ENCODE measurements at places on chromosomes 7 and 10.

DNA sequence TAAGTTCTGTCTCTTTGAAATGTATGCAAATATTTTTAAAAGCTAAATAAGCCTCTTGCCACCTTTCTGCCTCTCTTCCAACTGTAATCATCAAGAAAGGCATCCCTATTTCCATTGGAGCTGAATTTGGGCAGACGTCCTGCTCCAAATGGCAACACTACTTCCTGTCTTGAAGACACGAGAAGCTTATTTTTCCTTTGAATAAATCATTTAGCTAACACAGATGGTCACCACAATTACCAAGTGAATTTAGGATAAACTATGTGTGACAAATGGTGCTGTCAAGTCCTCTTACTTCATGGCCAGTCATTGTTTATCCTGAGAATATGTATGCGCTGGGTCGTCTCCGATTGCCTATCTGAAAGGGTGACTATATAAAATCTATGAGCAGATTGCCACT lies 268.0 kb downstream of the ANKRD7 start:
- DNase-seq = no peak
- no peaks in the 10 kb centered on the region for H3K4me1 ChIP-seq
- H3K27me3 ChIP-seq = no peaks in the 10 kb centered on the region
- H3K27ac ChIP-seq = no peak overlapping the region
- no peaks in the 10 kb centered on the region for H3K36me3 ChIP-seq

GRCh38 chr7:135723411-135723810 lies 4.6 kb downstream of the SLC13A4 start:
- H3K4me3 ChIP-seq = no peak overlapping the region
- H3K4me1 ChIP-seq = no peaks in the 10 kb centered on the region
- no peak overlapping the region for H3K27ac ChIP-seq
- no peak for DNase-seq
- H3K36me3 ChIP-seq = no peaks in the 10 kb centered on the region
- no peaks in the 10 kb centered on the region for H3K27me3 ChIP-seq

- H3K4me1 ChIP-seq = no peaks in the 10 kb centered on the region
- H3K36me3 ChIP-seq = no peaks in the 10 kb centered on the region
- H3K27ac ChIP-seq = no peak within 1 kb of the TSS
- no peak for DNase-seq
- no peak within 1 kb of the TSS for H3K4me3 ChIP-seq
These were observed at the start of gene LRIT1 for GRCh38 chr10:84241185-84241790. Gene LRIT1, minus strand, starts transcription at chr10:84241546. Its CDS starts 107 bp downstream, at chr10:84241439.

GRCh38 chr7:4769761-4770160 lies 5.7 kb upstream of the AP5Z1 start:
- H3K4me3 ChIP-seq = no peak overlapping the region
- H3K27ac ChIP-seq = peak overlapping the region; percentile 27
- H3K36me3 ChIP-seq = peaks cover under 1% of the 10 kb centered on the region
- peaks cover 16% of the 10 kb centered on the region for H3K4me1 ChIP-seq
- H3K27me3 ChIP-seq = no peaks in the 10 kb centered on the region
- no peak for DNase-seq

GRCh38 chr7:99195867-99196266 lies 12.0 kb downstream of the KPNA7 start:
- H3K4me1 ChIP-seq = no peaks in the 10 kb centered on the region
- no peak overlapping the region for H3K27ac ChIP-seq
- no peak for DNase-seq

DNA sequence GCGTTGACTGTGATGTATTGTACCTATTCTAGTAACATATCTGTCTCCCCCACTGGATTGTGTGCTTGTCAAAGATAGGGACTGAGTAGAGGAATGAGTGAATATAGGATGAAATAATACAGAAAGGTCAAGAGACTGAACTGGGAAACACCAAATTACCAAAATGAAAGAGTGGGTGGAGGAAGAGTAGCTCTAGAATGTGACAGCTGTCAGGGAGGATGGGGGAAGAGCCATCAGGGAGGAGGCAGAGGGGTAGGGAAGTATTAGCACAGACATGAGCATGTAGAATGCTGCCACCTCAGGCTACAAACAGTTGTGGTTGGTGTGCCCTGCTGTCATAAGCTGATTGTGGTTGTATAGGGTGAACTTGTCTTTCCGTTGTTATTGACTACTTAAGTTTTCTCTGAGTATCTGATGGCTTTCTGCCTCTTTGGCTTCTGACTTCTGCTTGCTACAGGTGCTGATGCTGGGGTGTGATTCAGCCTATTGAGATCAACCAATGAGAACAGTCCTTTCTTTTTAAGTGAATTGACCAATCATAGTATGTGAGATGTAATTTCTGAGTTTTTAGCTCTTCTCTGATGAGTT lies 5.6 kb downstream of the CCSER2 start:
- no peak for DNase-seq
- H3K27ac ChIP-seq = no peak overlapping the region
- no peaks in the 10 kb centered on the region for H3K27me3 ChIP-seq
- H3K4me3 ChIP-seq = no peak overlapping the region
- H3K4me1 ChIP-seq = peaks cover 49% of the 10 kb centered on the region

- no peak overlapping the region for H3K4me3 ChIP-seq
- H3K36me3 ChIP-seq = no peaks in the 10 kb centered on the region
- no peaks in the 10 kb centered on the region for H3K4me1 ChIP-seq
- DNase-seq = no peak
- H3K27ac ChIP-seq = no peak overlapping the region
These were observed 139.0 kb downstream of the PAXIP1 start for GRCh38 chr7:154863766-154864522.

GRCh38 chr7:5557920-5558401 lies 134.3 kb upstream of the TNRC18 start:
- H3K27ac ChIP-seq = peak overlapping the region; percentile 100
- H3K4me3 ChIP-seq = no peak overlapping the region
- no peaks in the 10 kb centered on the region for H3K36me3 ChIP-seq
- peaks cover 55% of the 10 kb centered on the region for H3K4me1 ChIP-seq

GRCh38 chr10:60742512-60742911 lies 35.8 kb upstream of the CDK1 start:
- no peak overlapping the region for H3K27ac ChIP-seq
- no peaks in the 10 kb centered on the region for H3K36me3 ChIP-seq
- no peak for DNase-seq
- H3K27me3 ChIP-seq = no peaks in the 10 kb centered on the region
- H3K4me1 ChIP-seq = no peaks in the 10 kb centered on the region
- H3K4me3 ChIP-seq = no peak overlapping the region

DNA sequence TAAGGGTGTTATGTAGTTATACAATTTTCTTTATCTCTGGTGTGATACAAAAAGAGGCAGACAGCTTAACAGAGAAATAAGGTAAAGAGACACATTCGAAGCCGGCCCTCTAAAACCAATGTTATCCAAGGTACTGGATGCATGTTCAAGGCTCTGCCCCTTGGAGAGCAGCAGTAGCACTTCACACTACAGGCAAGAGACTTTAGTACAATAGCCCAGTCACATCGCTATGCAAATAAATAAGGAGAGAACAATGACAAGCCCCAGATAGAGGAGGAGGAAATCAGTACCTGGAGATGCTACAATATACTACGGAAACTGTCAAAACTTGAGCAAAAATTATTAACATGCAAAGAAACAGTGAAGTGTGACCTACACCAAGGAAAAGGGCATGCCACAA lies 111.1 kb downstream of the ITGB1 start:
- no peak overlapping the region for H3K4me3 ChIP-seq
- H3K4me1 ChIP-seq = no peaks in the 10 kb centered on the region
- no peaks in the 10 kb centered on the region for H3K36me3 ChIP-seq
- H3K27me3 ChIP-seq = no peaks in the 10 kb centered on the region
- no peak for DNase-seq

GRCh38 chr7:48424731-48425130 lies 253.5 kb downstream of the ABCA13 start:
- no peak overlapping the region for H3K4me3 ChIP-seq
- H3K27me3 ChIP-seq = no peaks in the 10 kb centered on the region
- H3K36me3 ChIP-seq = no peaks in the 10 kb centered on the region
- DNase-seq = no peak

DNA sequence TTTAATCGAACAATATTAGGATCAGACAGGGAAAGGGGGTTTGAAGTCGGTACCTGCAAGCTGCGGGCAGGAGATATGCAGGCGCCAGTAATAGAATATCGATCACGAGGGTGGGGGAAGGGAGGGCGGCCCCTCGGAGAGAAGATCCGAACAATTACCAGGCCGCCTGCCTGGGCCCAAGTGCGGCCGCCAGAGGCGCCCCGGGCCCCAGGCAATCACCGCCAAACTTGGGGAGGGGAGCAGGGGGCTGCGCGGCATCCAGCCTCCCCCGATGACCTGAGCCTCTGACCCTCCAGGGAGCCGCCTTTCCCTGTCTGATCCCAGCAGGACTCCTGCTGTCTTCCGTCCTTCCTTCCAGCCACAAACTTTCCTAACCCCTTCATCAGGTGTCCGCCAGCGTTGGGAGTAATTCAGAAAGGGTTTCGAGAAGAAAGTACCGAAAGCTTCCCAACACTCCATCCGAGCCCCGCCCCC lies 1.1 kb downstream of the NKX1-2 start:
- H3K27ac ChIP-seq = no peak overlapping the region
- DNase-seq = no peak
- no peaks in the 10 kb centered on the region for H3K36me3 ChIP-seq
- H3K4me1 ChIP-seq = peaks cover 23% of the 10 kb centered on the region
- no peak overlapping the region for H3K4me3 ChIP-seq
- H3K27me3 ChIP-seq = peaks cover 16% of the 10 kb centered on the region

GRCh38 chr10:33483816-33484190 lies 149.3 kb upstream of the NRP1 start:
- H3K4me3 ChIP-seq = no peak overlapping the region
- H3K27me3 ChIP-seq = no peaks in the 10 kb centered on the region
- no peaks in the 10 kb centered on the region for H3K4me1 ChIP-seq
- DNase-seq = no peak
- no peak overlapping the region for H3K27ac ChIP-seq

DNA sequence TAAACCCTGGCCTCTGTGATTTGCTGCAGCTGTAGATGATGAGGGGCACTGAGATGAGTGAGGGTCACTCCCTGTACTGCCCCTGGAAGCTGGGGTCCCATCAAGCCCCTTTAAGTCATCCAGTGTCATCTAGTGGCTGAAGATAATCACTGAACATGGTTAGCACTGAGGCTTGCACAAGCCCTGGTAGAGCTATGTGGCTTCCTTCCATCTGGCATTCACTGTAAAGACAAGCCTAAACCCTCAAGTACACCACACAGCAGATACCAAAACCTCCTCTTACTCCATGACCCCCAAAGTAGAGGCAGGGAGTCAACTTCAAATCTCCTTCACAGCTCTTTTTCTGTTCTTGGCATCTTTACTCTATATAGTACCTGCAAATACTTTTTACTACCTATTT lies 72.7 kb upstream of the MRLN start:
- H3K4me3 ChIP-seq = no peak overlapping the region
- H3K4me1 ChIP-seq = no peaks in the 10 kb centered on the region
- no peak for DNase-seq
- no peak overlapping the region for H3K27ac ChIP-seq

DNA sequence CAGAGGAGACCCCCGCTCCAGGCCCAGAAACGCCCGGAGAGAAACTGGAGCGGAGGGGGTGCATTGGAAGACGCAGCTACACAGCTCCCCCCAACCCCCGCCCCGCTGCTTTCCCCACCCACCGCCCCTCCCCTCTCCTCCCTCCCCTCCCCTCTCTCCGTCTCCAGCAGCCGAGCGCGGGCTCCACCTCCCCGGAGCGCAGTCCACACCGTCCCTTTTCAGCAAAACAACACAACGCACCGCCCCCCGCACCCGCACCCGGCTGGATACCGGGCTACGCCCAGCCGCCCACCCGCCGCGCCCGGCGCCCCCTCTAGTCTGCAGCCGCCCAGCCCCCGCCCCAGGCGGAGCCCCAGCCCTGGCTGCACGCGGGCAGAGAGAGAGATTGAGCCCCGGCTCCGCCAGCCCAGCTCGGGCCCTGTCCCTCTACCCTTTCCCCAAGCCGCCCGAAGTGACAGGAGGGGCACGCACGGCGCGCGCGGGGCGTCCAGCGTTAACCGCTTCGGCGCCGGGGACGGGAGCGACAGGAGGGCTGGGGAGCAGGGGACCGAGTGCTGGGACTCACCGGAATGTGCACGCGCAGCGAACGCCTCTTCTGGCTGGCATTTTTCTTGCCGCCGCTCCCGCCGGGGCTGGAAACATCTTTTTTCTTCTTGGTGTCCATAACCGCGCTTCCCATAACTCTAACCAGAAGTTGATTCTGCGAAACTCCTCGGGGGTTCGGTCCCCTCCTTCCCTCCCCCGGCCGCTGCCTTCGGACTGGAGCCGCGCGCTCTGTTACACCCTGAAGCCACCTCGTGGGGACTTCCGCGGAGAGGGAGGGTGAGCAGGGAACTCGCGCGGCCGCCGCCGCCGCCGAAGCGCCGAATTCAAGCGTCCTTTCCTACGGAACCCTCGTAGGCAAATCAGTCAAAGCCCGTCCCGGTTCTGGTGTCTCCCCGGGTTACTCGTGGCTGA lies 695 bp downstream of the PRKAG2 start:
- peak overlapping the region; percentile 96 for H3K27ac ChIP-seq
- DNase-seq = peak; percentile 94
- no peaks in the 10 kb centered on the region for H3K27me3 ChIP-seq
- peaks cover 19% of the 10 kb centered on the region for H3K4me1 ChIP-seq
- H3K4me3 ChIP-seq = peak overlapping the region; percentile 74
- H3K36me3 ChIP-seq = no peaks in the 10 kb centered on the region

DNA sequence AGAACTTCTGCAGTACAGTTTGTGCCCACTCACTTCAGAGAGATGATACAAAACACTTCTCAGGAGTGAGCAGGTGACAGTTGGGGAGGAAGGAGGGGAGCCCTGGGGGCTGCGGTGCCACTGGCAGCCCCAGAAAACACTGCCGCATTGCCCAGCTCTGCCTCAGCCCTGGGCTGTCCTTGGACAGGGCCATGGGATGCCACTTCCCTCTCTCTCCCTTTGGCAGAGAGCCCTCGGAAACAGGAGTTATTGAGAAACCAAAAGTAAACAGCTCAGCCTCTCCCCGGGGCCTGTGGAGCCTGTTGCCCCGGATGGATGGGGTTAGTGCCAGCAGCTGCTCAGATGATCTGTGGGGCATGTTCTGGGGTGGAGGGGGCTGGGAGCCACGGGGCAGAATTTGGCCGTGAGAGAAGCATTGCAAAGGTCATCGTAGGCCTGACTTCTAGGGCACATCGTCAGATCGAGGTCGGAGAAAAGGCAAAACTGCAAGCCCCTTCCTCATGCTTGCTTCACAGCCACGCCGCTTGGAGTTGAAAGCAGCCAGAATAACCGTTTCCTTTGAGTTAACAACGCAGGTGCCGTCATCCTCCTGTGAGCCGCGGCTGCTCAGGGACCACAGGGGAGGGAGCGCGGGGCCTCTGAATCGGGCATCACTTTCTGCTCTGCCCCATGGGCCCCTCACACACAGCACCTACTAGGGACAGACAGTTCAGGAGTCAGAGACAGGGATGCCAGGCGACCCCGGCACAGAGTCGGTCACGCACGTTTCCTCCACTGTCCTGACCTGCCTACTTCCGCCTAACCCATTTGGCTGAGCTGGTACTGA lies 256.4 kb downstream of the CAMK1D start:
- H3K27me3 ChIP-seq = no peaks in the 10 kb centered on the region
- peak overlapping the region; percentile 39 for H3K4me3 ChIP-seq
- peak; percentile 88 for DNase-seq
- H3K4me1 ChIP-seq = peaks cover 28% of the 10 kb centered on the region
- H3K27ac ChIP-seq = peak overlapping the region; percentile 1

All from upper lobe of left lung (tissue), 6 donors.